Hematopoietic multipotent progenitor cell (in vitro differentiated cells): ENCODE measurements at places on chromosomes 6 and 20.

DNA sequence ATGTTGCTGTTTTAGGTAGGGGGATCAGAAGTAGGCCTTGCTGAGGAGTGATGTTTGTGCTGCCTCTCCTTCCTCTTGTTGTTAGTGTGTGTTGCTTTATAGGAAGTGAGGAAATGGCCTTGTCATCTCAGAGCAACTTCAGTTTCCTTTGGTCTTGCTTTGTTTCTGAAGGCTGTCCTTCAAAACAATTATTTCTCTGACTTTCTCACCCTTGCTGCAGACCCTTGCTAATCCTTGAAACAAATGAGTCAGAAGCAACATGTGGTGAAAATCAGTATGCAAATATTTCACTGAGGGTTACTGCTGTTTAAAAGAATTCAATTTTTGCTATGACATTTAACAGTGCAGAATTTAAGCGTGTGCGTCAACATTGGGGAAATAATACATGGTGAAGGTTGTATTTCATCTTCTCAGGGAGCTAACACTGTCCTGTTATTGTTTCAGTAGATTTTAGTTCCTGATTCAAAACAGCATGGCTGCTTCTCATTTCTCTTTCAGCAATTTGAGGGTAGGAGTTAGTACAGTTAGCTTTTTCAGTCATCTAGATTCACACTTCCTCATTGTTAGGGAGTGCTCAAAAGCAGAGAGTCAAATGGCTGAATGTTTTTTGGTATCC, 13.8 kb downstream of the RNF144B start:
- DNase-seq = no peak

- no peak for DNase-seq
Measured at GRCh38 chr6:23600118-23600517, 525.9 kb upstream of the NRSN1 start.

- DNase-seq = no peak
Measured at GRCh38 chr20:20782755-20783154, 70.3 kb upstream of the RALGAPA2 start.

DNA sequence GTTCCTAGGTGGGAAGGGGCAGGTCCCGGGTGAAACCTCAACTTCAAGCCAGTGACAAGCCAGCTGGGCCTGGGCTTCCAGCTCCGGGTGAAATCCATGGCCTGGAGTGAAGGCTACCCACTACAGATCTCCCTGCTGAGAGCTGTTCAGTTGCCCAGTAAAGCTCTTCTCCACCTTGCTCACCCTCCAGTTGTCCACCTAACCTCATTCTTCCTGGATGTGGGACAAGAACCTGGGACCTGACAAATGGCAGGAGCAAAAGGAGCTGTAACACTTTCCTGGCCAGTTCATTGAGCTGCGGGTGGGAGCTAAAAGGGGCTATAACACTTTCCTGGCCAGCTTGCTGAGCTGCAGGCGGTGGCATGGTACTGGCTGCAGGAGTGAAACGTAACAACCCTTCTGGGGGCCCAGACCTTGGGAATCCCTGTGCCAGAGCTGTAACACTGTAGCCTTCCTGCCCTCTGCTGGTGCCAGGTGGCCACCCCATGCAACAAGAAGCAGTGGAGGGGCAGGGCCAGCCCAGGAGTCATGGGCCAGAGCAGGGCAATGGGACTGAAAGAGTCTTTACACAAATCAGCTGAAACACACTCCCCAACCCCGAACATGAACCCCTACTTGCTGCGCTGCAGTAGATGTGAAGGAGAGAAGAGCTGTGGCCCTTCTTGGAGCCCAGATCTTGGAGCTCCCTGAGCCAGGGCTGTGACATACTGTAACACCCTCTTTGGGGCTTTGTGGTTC, 3.6 kb upstream of the HINT3 start:
- no peak for DNase-seq

DNA sequence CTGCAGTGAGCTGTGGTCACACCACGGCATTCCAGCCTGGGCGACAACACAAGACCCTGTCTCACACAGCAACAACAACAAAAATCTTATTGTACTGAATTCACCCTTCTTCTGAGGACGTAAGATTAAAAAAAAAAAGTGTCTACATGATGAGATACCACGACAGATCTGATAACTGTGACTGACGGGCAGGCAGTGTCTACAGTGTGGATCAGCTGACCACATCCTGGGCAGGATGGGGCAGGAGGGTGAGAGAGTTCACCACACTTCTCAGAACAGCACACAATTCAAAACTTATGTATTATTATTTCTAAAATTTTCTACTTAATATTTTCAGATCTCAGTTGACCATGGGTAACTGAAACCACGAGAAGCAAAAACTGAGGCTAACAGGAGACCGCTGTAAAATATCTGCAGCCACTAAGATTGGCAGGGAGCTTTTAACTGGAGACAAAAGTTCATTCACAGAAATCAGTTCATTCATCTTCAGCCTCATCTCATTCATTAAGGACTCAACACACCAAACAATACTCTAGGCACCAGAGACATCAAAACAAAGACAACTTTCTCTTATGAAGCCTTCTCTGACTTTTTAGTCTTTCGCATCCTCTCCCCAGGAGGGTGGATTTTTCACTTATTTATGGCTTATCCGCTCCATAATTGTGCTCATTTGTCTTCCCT, 15.7 kb upstream of the NHSL1 start:
- DNase-seq = no peak

DNA sequence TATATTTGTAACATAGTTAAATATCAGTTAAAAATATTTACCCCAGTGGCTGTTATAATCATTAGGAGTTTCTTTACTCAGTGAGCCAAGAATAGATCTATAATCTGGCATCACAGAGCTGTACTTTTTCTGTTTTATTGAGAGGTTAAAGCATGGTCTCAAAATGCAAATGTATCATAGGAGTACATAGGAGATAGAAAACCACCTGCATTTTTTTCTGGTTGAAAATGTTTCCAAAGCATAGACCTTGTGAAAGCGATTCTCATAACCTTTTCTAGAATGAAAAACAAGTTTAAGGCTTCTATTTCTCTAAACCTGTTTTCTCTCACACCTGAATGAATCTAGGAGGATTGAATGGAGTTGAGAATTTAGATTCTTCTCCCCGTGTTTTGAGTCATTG, 14.4 kb downstream of the KCNQ5 start:
- DNase-seq = no peak

DNA sequence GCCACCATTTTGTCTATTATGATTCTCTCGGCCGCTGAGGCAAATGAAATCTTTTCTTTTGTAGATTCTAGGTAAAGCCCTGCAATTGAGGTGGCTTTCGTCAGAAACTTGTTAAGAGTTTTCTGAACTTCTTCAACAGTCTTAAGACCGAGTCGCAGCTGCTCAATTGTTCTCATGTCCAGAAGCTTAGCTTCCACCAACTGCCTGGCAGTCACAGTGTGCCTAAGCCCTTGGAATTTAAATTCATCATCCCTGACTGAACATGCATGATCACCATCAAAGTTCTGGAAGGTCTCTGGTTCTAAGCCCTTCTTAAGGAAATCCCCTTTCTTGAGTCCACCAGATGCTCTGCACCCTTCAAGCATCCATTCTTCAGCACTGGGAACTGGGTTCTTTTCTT, 25.7 kb downstream of the DST start:
- DNase-seq = no peak

GRCh38 chr6:44049989-44050871, 77.0 kb downstream of the MRPL14 start:
- DNase-seq = no peak

GRCh38 chr20:40493549-40493948, 195.5 kb downstream of the MAFB start:
- no peak for DNase-seq
